GM04503 (cell line): ENCODE measurements at places on chromosomes 3 and 15.

GRCh38 chr3:151579571-151580270 lies 118.9 kb upstream of the IGSF10 start:
- no peak for DNase-seq

GRCh38 chr3:45137656-45138181 lies 8.5 kb downstream of the CDCP1 start:
- DNase-seq: no peak

DNA sequence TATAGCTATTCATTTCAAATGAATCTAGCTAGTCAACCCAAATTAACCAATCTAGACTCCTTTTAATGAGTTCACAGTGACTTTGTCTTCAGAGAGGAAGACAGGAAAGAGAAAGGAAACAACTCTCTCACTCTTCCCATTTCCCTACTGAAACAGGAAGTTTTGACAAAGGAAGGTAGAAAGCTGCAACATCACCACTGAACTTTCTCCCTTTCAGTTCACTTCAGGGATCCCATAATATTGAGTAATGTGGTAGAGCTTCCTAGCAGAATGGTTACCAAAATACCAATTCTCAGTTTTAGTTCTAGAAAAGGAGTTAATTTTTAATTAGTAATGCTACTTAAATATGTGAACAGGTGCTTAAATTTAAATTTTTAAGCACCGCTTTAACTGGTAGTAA lies 7.5 kb downstream of the VPS13C start:
- DNase-seq: no peak

- no peak for DNase-seq
Observed at GRCh38 chr15:71337197-71337845, 222.1 kb downstream of the THSD4 start.

GRCh38 chr15:99442252-99442897 lies 123.4 kb upstream of the MEF2A start:
- peak; percentile 73 for DNase-seq

DNA sequence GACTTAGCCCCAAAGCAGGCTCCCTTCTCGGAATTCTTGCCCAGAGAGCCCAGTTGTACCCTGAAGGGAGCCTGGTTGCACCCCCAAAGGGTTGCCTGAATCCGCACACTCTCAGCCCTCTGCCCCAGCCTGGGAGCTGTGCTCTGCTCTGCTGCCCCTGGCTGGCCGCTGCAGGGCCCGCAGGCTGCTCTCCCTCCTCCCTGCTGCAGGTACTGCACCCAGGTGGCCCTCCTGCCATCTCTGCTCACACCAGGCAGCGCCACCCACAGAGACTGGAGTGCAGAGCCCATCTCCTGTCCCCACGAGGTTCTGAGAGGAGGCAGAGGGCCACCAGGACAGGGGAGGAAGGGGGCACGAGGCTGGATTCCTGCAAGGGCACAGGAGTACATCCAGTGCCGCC lies 134.2 kb upstream of the NSMCE3 start:
- DNase-seq: no peak

DNA sequence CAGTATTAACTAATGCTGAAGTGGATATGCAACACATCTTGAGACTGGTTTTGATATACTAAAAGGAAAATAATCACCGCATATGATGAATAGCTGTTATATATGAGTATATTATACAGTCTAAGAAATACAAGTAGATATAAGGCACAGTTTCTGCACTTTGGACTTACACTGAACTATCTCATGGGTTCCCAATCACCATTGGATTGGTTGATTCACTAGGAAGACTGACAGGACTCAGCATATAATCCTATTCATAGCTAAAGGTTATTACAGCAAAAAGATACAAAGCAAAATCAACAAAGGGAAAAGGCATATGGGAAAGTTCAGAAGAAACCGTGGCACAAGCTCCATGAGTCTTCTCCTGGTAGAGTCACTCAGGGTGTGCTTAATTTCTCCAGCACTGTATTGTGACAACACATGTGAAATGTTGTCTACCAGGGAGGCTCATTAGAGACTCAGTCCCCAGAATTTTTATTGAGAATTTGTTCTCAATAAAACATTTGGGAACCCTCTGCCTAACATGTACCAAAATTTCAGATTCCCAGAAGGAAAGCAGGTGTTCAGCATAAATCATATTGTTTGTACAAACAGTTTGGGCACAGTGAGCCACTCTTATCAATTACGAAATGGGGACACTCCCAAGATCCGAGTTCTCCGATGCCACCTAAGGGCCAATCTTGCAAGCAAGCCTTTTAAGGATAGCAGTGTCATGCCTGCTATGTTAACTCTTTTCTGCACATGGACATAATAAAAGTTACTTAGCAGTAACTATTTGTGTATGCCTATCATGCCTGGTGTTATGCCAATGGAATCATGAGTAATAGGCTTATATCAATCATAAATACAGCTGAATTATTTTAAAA lies 26.8 kb downstream of the CMC1 start:
- DNase-seq: no peak

DNA sequence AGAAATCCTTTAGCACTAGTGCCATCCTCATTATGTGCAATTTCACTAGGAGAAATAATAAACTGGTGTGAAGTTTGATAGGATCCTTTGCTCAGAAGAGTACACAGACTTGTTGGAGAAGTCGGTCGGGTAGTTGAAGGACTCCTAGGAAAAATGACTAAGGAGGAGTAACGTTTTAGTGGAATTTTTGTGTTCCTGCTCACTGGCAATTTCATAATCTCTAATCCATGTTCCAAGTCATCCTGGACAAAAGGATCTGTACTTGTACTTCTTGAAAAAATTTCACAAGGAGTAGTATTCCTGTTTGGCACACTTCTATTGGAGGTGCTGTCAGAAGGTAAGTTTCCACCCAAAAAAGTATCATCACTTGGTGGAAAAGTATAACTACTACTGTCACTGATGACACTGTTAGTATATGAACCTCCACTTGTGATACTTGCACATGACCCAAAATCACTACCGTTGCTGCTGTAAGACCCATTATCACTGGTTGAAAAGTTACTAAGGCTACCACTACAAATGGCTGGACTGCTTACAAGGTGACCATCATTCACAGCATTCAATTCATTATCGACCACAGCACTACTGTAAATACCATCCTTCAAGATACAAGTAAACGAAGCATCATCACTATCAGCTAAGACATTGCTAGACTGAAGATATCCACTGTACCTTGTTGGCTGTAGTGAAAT lies 77.4 kb downstream of the NEDD4 start:
- no peak for DNase-seq

- no peak for DNase-seq
Observed at GRCh38 chr3:46942076-46942475, 34.5 kb downstream of the CCDC12 start.

- DNase-seq: no peak
Observed at GRCh38 chr3:31523543-31523942, 9.2 kb upstream of the STT3B start.
